ENCODE measurements at places on chromosomes 3 and 15.

DNA sequence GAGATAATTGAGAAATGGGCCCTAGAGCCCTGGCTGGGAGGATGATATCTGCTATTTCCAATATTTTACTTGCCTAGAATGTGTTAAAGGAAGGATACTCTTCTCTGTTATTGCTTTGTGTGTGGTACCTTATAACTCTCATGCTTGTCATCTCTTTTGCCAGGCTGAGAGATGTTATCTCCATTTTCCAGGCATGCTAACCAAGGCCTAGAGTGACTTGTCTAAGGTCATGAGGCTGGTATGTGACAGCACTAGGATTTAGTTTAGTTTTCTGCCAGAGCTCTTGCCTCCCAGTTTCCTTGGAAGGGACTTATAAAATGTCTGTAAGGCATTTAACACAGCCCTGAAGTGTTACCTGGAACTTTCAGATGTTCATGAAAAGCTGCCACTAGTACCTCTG is 1.4 kb downstream of the CLK3 start:
- DNase-seq, result no peak

DNA sequence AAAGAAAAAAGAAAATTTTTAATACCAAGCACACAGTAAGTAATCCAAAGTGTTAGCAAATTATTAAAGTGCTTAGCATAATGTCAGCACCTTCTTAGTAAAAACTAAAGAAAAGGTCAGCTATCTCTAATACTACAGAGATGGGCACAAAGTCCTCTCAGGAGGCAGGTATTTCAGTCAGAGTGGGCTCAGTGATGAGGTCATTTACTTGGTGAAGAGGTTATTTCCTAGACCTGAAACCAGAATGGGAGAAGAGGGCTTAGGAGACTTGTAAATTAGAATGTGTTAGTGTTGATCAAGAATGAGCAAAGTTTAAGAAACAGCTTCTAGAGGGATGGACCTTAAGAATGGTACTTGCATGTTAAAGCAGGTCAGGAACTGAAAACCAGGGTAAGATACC is 8.7 kb upstream of the PKM start:
- no peak for DNase-seq

- no peak for DNase-seq
Observed at GRCh38 chr3:7309641-7310102, 448.8 kb downstream of the GRM7 start.

DNA sequence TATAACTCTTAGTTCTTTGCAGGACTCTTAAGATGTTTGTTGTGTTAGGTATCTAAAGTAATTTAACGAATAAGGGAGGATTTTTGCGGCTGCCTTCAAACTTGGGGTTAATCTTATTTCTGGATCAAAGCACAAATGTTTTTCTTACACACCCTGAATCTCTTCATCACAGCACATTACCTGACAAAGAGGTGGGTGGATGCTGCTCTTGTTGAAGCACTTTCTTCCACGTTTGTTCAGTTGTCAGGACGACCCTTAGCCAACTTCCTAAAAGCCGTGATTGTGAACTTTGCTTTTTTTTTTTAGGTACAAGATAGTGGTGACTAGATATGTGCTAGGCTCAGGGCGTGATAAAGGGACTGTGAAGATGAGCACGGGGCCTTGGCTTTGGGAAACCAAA is 36.0 kb downstream of the YEATS2 start:
- no peak for DNase-seq

- no peak for DNase-seq
Observed at GRCh38 chr3:64354221-64354620, 129.0 kb upstream of the PRICKLE2 start.

DNA sequence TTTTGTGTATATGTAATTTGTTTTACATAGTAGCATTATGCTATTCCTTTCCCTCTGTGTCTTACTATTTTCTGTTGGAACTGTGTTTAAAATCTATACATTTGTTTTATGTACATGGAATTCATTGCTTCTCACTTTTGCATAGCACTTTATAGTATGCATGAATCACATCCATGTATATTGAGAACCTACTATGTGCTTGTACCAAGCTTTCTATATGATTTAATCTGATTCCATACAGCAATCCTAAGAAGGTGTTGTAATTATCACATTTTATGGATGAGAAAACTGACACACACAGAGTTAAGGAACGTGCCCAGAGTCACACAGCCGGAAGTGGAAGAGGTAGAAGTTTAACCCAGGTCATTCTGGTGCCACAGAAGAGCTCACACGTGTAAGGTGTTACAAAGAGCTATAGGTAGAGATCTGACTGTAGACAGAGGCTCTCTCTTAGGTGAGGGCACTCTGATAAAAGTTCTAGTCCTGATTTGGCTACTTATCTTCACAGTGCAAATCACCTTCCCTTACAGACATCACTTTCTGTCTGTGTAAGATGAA is 3.5 kb upstream of the SMAD3 start:
- DNase-seq, result no peak

- peak; percentile 39 for DNase-seq
Observed at GRCh38 chr3:113844622-113845222, 6.1 kb downstream of the GRAMD1C start.

GRCh38 chr15:57923306-57923705 is 142.2 kb downstream of the ALDH1A2 start:
- DNase-seq, result no peak

DNA sequence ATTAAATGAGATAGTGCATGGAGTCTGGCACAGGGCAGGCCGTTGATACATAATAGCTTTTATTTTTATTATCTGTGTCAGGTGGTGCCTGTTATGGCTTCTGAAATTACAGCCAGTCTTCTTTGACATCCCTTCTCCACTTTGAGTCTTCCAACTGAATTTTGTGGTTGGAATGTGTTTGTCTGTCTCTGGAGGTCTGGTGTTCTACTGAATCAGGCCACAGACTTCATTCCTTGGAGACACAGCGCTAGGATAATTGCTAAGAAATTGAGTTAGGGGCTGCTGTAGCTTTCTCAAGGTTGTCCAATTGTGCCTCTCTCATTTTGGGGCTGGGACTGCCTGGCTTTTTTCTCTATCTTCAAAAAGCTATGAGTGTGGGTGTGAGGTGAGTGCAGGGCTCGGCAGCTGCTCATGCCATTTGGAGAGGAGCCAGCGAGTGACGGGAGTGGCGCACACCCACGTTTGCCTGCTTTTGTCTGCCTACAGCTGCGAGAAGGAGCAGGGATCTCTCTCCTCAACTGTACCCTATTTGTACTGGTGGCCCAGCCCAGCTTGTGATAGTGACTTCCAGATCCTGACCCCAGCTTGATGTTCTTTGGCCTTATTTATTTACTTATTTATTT is 49.8 kb upstream of the SYN2 start:
- DNase-seq, result no peak

DNA sequence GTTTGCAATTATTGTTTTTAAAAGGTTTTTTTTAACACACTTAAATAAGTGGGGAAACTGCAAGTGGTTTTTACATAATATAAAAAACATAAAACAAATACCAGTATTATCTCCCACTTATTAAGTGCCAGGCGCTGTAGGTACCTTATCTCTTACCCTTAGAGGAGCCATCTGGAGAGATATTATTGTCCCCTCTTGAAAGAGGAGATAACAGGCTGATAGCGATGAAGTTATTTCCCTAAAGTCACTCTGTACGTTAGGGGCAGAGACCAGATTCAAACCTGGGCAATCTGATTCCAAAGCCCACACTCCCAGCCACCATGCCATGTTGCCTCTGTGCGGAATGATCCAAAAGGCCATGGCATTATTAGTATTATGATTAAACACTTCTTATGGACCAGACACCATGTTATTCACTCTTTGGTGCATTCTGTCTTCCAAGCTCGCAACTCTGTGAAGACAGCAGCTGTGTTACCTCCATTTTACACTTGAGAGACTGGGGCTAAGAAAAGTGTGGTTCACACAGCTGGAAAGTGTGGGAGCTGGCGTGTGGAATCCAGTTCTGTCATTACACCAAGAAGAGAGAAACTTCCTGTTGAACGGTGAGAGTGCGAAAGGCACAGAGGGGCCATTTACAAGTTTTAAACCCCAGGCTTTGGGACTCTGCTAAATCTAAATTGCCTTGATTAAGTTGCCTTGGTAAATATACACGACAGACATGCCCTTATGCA is 79.9 kb upstream of the MITF start:
- DNase-seq, result no peak

DNA sequence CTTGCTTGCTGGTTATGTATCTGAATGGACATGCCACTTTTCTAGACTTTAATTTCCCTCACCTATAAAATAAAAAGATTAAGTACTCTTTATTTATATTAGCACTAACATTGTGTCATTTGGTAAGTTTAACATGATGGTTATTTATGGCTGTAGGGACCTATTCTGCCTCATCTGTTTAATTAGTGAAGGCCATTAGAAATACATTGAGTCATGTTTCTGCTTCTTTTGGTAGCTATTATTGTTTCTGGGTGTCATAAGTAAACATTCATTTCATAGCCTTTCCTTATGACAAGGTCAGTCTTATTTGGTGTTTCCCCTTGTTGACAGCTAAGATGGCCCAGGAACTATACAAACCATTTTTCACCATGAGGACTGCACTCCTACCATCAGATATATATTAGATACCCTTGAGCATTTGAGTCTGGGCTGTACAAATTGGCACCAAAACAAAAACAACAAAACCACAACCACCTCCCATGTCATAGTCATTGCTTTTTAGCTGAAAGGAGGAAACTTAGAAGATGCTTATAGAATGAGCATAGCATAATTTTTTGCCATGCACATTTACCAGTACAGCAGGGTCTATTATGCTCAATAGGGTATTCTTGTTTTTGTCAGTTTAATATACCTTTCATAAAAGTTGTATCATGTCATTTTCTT is 39.3 kb downstream of the SRP14 start:
- no peak for DNase-seq

GRCh38 chr3:73608456-73609314 is 16.1 kb downstream of the PDZRN3 start:
- no peak for DNase-seq

GRCh38 chr15:98907927-98908471 is 99.6 kb downstream of the PGPEP1L start:
- DNase-seq, result no peak

- no peak for DNase-seq
Observed at GRCh38 chr15:63391669-63392360, 10.2 kb upstream of the CA12 start.

GRCh38 chr3:115760716-115761115 is 137.4 kb downstream of the GAP43 start:
- no peak for DNase-seq

GRCh38 chr3:143060906-143061305 is 58.7 kb upstream of the CHST2 start:
- no peak for DNase-seq

GRCh38 chr3:12234192-12234591 is 54.7 kb upstream of the PPARG start:
- DNase-seq, result no peak

- DNase-seq, result no peak
Observed at GRCh38 chr15:69996321-69997160, 101.2 kb downstream of the TLE3 start.

DNA sequence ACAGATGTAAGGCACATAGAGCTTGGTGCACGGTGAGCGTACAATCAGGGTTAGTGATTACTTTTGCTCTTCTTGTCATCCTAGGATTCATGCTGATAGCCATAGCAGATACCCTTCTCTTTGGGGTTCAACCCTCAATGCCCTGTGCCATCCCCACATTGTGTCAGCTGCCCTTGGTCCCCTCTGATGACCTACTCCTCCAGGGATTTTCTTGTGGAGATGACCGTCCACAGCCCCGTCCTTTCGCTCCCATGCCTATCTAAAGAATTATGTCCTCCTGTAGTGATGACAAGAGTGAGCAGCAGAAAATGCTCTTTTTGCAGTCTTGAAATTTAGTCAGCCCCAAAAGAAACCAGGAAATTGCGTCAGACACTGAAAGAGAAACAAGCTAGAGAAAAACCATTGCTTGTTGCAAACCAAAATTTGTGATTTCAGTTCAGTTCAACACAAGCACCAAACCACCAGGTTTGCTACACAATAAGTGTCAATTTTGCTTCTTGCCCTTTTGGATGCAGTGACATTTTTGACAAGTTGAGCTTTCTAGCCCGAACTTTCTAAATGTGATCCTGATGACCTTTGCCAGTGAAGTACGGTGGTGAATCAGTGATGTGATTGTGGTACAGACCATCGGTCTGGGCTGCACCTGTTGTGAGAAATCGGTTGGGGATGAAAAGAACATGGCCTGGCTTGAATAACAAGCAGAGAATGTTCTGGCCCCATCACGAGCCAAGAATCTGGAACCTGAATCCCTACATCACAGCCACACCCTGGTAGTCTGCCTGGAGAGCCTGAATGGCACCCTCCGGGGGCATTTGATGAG is 41.3 kb downstream of the CMTM7 start:
- DNase-seq, result no peak

DNA sequence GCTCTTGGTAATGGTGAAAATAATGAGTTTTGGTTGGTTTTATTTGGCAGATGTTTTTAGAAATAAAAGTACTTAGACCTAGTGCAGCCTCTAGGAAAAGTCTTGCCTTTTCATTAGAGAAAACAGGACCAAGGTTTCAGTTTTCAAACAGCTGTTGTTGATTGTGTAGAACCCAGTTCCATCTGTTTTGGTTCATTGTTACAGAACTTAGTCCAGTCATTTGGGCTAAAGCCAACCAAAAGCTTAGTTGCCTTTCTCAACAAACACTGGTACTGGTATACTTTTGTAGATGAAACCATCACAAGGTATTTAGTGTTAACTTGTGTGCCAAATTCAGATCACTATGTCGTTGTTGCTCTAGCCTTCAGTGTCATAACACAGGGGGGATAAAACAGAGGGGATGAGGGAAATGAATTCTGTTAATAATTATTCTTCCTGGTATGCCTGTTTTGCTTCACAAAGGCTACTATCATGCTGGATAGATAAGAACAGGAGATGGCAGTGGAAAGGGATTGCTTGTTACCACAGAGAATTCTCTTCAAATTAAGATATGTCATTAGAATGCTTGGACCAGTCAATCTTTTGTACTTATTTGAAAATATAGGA is 12.6 kb upstream of the APH1B start:
- no peak for DNase-seq

DNA sequence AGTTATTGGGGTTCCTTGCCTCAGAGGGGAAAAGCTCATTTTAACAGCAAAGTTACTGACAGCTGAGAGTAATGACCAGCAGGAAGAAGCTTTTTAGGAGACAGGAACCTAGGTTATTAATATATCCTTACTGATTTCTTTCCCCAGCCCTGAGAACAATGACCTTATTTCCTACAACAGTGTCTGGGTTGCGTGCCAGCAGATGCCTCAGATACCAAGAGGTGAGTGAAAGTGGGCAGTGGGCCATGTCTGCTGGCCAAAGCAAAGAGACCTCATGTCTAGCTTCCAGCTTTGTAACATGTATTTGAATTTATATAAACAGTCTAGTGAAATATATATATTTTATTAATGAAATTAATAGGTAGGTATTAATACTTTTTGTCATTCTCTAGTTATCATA is 5.0 kb downstream of the CCNDBP1 start:
- no peak for DNase-seq

GRCh38 chr3:136008221-136008620 is 42.7 kb downstream of the PPP2R3A start:
- no peak for DNase-seq

- DNase-seq, result no peak
Observed at GRCh38 chr3:149812165-149812605, 830 bp upstream of the RNF13 start.

- no peak for DNase-seq
Observed at GRCh38 chr3:143685491-143685890, 162.8 kb downstream of the SLC9A9 start.

GRCh38 chr3:138684396-138684795 is 75.8 kb downstream of the FAIM start:
- DNase-seq, result no peak

Data from neuronal stem cell (in vitro differentiated cells).